Ovary (tissue), 10 donors: ENCODE measurements at places on chromosomes 5 and 9. TPM values are rescaled to one million over a fixed set of nuclear protein-coding genes. Genes with fewer than 3 reads are reported as not detected.

The PHF24 gene
- 1.0 TPM for total RNA-seq

The ALDOB gene
- total RNA-seq: not detected

The FOXD4L5 gene
- total RNA-seq: 0.22 TPM

The SEMA5A gene
- 4.3 TPM for total RNA-seq

The CATSPER3 gene
- total RNA-seq: 0.63 TPM

The TEX48 gene
- total RNA-seq: not detected

The SPATA31D4 gene
- total RNA-seq: not detected

The SPINK6 gene
- not detected for total RNA-seq

DNA sequence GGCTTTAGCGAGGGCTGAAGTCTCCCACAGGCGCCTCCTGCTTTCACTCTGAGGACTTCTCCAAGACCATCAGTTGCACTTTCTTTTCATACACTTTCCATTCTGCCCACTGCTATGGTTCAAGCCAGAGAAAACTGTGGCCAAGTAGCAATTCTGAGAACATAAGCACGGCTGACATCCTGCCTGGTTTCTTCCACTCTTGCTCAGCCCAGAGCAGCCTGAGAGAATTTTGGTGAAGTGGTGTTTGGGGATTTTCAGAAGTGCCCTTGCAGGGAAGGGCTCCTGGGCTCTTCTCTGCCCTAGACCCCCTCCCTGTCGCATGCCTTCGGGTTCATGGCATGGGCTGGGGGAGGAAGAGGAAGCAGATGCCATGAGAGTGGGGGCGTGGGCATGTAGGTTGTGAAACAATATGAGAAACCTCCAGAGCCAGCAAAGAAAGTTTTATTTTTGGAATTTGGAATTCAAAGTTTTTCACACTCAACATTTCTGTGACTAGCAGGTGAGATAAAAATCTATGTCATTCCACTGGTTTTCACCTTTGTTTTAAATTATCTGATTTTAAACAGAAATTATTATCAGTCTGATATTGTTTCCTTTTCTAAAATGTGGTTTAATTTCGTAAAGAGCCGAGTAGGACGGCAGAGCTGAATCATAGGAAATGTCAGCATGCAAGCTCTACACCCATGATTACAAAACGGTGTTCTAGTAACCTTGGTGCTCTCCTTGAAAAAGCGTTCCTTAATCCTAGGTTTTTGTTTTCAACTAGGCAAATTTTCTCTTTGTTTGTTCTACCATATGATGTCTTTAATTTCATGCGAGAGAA is 27.8 kb upstream of the TNFSF8 start:
- DNase-seq: no peak

GRCh38 chr5:92401-93220 is 643 bp downstream of the PLEKHG4B start:
- no peak for DNase-seq

DNA sequence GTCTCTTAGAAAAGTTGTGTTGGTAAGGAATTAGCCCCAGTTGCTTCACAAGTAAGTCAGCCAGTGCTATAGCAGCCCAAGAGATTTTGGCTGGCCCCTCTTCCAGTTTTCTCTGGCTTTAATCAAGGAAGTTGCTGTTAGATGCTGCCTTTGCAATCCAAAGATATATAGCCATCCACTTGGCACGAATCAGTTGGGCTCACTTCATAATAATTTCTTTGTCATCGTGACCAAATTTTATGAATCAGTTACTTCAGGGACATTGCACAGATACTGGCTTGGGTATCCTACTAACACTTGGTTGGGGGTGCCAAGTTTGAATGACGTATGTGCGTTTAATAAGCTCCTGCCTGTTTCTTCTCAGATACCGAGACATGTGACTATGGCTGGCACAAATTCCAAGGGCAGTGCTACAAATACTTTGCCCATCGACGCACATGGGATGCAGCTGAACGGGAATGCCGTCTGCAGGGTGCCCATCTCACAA is 81.5 kb downstream of the VCAN start:
- DNase-seq: no peak

DNA sequence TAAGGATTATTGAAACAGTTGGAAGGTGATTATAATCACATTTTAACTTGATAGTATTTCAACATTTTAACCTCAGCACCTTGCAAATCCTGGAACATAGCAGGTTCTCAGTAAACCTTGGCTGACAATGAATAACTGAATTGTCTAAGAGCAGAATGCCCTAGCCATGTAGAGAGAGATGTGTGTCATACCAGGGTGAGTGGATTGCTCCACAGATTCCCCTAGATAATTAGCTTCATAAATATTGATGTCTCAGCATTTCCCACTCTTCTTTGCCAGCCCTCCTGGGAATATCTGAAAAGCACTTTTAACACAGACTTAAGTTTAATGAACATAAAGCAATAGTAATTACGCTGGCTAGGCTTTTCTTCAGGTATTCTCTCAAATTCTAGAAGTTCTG is 363.5 kb downstream of the MAN2A1 start:
- DNase-seq: no peak

DNA sequence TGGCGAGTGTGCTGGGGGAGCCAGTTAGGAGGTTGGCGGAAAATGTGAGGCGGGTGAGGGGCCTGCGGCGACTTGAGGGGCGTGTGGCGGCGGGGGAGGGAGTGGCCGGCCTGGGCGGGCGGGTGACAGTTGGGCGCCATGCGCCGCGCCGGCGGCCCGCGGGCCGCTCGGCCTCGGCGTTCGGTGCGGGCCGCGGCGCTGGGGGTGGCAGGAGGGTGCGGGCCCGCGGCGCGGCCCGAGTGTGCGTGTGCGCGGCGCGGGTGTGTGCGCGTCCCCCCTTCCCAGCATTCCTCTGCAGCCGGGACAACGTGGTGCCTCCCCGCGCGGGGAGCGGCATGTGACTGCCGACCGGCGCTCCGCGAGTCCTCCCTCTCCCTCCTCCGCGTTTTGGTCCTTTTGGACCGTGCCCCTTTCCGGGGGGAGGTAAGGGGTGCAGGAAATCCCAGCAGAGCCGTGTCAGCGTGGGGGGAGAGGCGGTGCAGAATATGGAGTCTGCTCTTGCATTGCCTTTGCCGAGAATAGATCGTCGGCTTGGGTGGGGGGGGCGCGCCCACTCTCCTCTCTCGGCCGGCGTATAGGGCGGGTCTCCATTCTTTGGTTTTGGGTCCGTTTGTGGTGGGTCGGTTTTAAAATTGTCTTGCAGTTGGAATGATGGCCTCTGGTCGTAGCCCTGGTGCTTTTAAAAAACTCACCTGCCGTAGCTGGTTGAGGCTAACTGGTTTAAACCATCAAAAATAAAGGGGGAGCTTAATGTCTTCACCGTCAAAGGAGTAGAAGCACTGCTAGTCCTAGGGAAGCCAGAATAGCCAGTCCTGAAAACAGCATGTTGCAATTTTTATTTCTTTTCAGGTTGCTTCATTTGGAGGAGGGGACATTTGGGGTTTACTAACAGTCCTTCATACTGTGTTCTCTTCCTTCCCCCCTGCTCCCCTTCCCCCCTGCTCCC is 2.0 kb downstream of the LARP1 start:
- peak; percentile 74 for DNase-seq

- DNase-seq: peak; percentile 30
Measured at GRCh38 chr5:129904667-129905472, 605 bp downstream of the CHSY3 start.

DNA sequence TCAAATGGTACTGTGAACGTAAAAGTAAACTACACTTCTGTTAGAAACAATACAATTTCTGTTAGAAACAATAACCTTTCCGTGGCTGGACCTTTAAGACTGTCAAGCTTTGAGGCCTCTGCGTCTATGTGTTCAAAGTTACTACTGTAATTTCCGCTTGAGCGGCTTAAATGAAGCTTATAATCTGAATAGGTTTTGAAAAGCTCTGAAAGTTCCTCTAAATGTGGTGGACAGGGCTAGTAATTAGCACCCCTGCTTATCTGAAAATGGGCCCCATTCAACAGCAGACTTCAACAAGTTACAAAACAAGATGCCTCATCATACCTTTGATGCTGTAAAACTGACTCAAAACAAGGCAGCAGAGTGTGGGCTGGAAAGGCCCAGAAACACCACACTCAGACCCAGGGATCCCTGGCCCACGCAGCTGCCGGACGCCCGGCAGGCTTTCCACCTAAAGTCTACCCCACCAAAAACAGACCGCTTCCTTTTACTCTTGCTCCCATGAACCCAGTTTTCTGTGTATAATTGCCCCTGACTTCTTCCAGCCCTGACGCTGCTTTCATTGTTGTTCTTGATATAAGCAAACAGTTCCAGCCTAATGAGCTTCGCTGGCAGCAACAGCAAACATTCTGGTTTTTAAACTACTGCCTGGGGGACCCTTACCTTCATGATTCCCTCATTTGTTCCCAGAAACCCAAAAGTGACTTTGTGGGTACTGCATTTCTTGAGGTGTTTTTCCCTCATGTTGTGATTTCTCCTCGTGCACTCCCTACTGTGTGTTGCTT is 66.7 kb downstream of the TLE1 start:
- DNase-seq: no peak

GRCh38 chr5:78416677-78417425 is 56.4 kb downstream of the SCAMP1 start:
- DNase-seq: no peak

GRCh38 chr9:106314476-106314875 is 548.5 kb upstream of the ZNF462 start:
- no peak for DNase-seq

- no peak for DNase-seq
Measured at GRCh38 chr5:137834498-137835049, 33.1 kb upstream of the MYOT start.

DNA sequence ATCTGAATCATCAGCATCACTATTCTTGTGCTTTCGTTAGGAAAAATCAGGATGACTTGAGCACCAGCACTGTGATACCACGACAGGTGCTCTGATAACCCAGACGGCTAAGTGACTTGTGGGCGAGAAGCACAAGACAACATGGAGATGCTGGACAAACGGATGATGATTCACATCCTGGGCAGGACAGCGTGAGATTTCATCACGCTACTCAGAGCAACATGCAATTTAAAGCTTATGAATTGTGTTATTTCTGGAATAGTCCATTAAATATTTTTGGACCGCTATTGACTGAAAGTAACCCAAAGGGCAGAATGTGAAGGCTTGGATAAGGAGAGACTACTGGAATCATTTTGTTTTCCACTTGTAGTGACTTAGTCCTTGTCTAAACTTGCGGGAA is 114.8 kb upstream of the DAPK1 start:
- no peak for DNase-seq

GRCh38 chr5:128782446-128782845 is 182.8 kb upstream of the SLC27A6 start:
- DNase-seq: peak; percentile 24

GRCh38 chr5:79702606-79703380 is 13.2 kb downstream of the CMYA5 start:
- no peak for DNase-seq

DNA sequence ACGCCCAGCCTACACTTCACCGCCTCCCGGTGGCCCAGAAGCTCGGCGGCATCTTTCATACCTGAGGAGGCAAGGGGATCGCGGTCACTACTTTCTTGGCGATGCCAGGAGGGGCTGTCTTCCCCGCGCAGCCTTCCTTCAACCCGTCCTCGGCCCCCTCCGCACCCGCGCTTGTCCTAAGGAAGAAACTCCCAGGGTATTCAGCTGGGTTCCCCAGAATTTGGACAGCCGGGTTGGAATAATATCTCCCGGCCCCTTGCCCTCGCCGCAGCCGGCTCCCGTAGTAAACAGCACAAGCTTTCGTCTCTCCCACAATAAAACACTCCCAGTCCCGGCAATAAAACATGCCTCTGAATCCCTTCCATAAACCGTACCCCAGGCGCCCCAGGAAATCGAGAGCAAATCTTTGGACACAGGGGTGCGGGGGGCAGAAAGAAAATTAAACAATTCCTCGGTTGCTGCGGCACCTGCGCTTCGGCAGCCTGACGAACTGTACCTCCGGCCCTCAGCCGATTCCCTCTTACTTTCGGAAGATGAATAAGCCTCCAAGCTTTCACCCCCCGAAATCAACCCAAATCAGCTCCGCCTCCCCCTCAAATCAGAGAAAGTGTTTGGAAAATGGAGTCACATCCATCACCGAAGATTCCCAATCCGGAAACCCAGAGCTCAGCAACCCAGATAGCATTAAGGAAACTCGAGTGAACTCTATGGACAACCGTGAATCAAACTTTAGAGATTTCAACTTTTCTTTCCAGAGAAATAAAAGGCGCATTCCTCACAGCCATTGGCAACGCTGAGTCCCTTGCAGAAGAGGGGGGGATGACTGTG is 1.1 kb downstream of the OTP start:
- DNase-seq: no peak

DNA sequence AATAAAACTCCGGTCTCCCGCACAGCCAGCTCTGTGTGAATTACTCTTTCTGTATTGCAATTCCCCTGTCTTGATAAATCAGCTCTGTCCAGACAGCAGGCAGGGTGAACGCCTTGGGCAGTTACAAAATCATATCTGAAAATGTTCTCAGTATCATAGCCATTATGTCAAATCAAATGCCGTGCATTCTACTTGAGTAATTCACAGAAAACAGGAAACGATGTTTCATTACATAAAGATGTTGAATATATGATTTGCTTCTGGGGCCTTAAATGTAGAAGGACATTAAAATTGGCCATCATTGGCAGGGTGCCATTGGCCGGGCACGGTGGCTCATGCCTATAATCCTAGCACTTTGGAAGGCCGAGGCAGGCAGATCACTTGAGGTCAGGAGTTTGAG is 8.5 kb downstream of the POLR3G start:
- no peak for DNase-seq

DNA sequence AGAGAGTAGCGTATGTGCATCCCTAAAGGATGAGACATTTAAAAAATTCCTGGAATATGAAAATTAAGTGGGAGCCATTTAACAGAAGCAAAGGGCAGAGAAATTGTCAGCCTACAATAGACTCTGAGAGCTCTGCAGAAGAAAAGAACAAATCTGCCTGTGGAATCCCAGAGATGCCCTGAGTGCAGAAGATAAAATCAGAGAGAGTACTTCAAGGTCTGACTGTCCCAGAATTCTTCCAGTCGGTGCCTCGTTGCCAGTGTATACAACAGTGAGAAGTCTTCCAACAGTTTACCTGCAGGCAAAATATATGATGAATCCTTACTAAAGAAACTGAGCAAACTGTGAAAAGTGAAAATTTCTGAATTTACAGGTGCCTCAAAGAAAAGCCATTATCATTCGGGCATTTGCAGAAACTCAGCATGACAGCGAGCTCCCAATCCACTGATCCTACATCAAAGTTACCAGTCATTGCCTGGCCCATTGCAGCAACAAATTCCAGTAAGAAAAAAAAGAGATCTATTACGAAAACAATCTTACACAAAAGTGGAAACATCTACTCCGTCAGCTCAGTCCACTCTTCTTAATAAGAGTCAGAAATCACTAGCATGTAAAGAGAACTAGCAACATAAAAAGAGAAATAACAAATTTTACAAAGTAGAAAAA is 92.8 kb upstream of the VCAN start:
- no peak for DNase-seq

DNA sequence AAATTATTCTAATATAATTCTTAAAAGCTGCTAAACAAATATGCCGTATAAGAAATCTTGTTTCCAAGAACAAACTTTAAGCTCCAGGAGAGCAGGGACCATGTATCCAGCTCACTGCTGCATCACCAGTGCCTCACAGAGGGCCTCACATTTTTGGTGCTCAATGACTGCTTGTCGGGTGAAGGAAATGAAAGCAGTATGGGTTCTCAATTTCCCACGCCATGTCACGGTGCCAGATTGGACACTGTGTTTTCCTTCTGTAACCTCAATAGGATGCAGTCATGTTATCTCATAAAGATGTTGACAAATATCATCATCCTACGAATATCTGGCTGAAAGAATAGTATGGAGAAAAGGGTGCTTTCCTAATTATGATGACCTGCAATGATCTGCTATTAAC is 64.7 kb downstream of the POU5F2 start:
- no peak for DNase-seq

- DNase-seq: peak; percentile 91
Measured at GRCh38 chr9:91117959-91118703, 243.6 kb downstream of the AUH start.

GRCh38 chr9:132226571-132227430 is 64.9 kb downstream of the NTNG2 start:
- DNase-seq: no peak
